ENCODE measurements at places on chromosomes 4 and X.

DNA sequence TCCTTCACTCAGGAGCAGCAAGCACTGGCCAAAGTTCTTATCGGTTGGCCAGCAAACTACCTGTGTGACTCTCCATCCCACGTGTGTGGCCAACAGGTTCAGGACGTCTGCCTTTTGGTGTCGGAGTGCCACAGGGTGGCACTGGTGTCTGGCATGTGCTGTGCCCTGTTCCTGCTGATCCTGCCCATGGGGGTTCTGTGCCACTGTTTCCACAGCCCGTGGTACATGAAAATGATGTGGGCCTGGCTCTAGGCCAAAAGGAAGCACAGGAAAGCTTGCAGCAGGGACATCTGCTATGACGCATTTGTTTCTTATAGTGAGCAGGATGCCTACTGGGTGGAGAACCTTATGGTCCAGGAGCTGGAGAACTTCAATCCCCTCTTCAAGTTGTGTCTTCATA is 4.6 kb upstream of the TLR2 start:
- no peak for DNase-seq

DNA sequence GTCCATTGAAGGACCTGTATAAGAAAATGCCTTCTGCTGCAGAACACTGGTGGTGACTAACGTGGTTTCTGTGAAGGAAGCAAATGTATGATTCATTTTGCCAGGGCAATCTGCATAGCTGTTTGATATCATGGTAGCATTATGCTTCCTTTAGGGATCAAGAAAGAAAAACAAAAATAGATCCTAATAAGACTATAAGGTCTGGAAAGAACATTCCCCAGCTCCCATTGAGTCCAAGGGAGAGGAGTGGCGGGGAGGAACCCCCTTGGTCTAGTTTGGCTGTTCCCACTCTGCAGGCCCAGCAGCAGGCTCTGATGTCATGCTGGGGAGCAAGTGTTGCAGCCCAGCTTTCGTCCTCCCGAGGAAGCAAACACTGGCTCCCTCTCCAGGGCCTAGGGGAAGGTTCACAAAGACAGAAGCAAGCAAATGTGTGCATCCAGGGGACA is 154.5 kb upstream of the GALNT7 start:
- DNase-seq, result no peak

GRCh38 chrX:19865567-19866363 is 21.6 kb downstream of the SH3KBP1 start:
- DNase-seq, result no peak

DNA sequence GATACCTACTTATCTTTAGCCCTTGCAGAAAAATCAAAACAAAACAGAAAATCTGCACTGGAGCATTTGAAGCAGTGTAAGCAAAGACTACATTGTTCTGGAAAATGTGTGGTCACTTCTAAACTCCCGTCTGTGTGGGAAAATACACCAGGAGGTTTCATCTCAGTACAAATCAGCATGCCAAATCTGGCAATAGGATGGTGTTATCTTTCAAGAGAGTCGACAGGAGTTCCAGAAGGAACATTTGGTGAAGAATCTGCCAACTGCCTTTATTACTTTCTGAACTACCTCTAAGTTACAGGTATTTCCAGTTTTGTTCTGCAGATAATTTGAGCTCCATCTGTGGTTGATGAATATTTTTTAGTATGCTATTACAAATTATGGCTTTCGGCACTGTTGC is 1348.0 kb downstream of the RAPGEF2 start:
- DNase-seq, result no peak

DNA sequence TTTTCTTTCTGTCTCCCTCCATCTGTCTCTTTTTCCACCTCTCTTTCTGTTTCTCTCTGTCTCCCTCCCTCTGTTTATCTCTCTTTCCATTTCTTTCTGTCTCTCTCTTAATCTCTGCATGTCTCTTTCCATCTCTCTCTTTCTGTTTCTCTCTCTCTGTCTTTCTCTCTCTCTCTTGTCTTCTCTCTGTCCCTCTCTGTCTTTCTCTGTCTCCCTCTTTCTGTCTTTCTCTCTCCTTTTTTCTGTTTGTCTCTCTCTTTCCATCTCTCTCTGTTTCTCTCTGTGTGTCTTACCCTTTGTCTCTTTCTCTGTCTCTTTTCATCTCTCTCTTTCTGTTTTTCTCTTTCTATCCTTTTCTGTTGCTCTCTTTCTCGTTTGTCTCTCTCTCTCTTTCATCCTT is 34.7 kb downstream of the ARSF start:
- no peak for DNase-seq
